ENCODE measurements at places on chromosomes 1 and 21.

- DNase-seq, result no peak
Observed at GRCh38 chr1:199302554-199302953, 663.7 kb downstream of the PTPRC start.

- DNase-seq, result no peak
Observed at GRCh38 chr1:80639777-80640533, 1160.8 kb upstream of the ADGRL2 start.

- DNase-seq, result peak; percentile 77
Observed at GRCh38 chr1:19073311-19074186, 117.1 kb upstream of the IFFO2 start.

DNA sequence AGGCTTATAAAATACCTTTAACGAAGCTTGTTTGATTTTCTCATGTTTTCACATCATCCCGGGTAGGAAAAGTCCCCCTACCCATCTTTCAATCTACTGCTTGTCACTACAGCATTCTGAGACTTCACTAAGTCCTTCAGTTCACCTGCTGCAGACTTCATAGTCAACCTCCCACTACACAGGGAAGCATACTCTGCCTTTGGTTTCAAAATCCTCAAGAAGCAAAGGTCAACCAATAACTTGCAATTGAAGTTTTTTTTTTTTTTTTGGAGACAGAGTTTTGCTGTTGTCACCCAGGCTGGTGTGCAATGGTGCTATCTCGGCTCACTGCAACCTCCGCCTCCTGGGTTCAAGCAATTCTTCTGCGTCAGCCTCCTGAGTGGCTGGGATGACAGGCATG lies 4.7 kb upstream of the PTPN22 start:
- DNase-seq, result no peak

DNA sequence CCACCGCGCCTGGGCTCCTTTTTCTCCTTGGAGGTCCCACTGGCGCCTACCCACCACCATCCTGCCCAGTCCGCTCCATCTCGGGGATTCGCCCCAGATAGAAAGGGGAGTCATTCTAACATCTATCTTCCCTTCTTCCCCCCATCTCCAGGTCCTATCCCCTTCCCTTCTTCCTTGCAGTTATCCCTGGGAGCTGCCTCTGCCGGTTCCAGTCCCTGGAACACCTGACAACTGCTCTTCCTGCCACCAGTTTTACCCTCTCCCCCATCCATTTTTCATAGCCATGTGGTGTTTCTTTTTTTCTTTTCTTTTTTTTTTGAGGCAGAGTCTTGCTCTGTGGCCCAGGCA lies 12.0 kb upstream of the COL16A1 start:
- DNase-seq, result no peak
